IMR-90 (cell line): ENCODE measurements at places on chromosomes 16 and 17.

GRCh38 chr17:61378658-61379456 is 20.8 kb upstream of the TBX2 start:
- DNase-seq = no peak

DNA sequence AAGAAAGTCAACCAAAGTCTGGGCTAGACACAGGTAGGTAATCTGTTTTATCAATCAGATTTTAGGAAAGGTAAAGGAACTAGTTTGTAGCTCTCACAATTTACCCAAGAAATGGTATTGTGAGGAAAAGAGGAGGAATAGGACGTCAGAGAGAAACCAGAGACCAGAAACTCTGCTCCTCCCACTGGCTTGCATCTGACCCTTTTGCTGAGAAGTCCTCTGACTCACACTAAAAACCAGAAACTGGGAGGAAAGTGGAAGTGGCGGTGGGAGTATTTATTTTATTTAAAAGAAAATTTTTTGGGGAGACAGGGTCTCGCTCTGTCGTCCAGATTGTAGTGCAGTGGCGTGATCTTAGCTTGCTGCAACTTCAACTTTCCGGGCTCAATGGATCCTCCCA is 38.0 kb upstream of the MNT start:
- DNase-seq = peak; percentile 88

DNA sequence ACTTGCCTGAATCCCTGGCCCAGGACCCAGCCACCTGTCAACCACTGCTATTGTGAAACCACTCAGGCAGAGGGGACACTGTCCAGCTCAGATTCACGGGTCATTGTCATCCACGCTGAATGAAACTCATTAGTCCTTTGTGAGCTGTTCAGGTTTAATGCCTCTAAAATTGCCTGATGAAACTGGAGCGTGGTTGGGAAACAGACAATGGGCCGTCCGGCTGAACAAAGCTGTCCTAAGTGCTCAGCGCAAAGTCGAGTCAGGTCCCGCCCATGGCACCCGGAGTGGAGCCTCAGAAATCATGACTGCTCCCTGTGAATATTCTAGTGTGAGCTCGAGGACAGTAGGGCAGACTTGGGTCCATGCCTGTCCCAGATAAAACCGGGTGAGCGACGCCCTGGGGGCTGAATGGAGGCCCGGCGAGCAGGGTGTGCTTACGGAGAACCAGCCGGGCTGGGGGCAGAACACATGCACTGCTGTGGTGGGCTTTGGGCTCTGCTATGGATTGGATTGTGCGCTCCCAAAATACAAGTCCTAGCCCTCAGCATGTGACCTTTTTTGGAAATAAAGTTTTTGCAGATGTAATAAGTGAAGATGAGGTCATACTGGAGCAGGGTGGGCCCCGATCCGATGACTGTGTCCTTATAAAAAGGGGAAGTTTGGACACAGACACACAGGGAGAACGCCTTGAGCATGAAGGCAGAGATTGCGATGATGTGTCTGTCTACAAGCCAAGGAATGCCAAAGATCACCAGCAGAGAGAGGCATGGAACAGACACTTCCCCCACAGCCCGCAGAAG is 12.9 kb upstream of the CMIP start:
- peak; percentile 77 for DNase-seq

DNA sequence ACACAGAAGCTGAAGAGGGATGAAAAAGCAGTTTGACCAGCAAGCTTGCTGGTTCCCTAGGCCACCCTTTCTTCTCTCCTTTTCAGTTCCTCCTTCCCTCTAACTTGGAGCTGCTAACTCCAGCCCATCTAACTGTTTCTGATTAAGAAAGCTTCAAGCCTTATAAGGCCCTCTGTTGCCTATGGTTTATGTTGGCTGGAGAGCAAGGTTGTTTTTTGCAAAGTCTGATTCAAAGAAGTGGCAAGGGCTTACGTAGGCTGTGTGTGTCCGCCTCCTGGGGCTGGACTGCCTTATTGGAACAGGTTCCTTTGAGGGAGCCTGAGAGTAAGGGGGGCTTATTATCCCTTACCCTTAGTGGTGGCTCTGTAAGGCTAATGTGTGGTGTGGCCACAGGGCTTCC is 7.1 kb downstream of the AKAP1 start:
- peak; percentile 72 for DNase-seq

- DNase-seq = no peak
Observed at GRCh38 chr17:74904687-74905409, 11.4 kb upstream of the FADS6 start.

GRCh38 chr16:16120044-16120381 is 103.3 kb downstream of the ABCC6 start:
- no peak for DNase-seq

GRCh38 chr17:48308581-48308980 is 121.4 kb downstream of the SKAP1 start:
- DNase-seq = no peak
